ENCODE measurements at places on chromosomes 4 and X. TPM values are rescaled to one million over a fixed set of nuclear protein-coding genes. Genes with fewer than 3 reads are reported as not detected.

DNA sequence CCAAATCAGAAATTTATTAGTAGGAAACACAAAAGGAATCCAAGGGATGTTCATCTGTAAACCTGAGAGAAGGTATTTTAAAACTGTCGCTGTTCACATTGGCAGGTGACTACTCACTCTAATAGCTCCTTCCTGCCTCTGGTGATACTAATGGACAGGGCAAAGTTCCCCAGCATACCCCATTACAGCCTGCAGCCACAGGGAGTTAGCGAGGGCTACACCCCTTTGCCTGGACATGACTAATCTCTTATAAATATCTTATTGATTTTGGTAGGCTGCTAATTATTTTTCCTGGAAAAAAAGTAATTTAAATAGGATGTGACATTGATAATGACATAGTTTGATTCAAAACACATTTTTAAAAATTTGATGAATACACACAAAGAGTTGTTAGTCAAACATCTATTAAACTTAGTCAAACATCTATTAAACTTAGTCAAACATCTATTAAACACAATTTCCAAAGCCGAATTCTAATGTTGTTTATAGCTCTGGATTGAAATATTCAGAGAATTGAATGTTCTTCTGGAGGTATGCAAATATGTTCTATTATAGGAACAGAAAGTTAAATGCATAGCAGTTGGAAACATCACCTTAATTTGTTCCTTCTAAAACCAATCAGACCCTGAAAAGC, 83.0 kb upstream of the CBR4 start:
- H3K4me3 ChIP-seq = no peak overlapping the region
- no peak for DNase-seq
- H3K36me3 ChIP-seq = peaks cover 36% of the 10 kb centered on the region
- no peak overlapping the region for H3K27ac ChIP-seq
- H3K27me3 ChIP-seq = no peaks in the 10 kb centered on the region

GRCh38 chr4:47647544-47647943, 162.5 kb downstream of the ATP10D start:
- no peaks in the 10 kb centered on the region for H3K27me3 ChIP-seq
- DNase-seq = no peak
- H3K4me1 ChIP-seq = no peaks in the 10 kb centered on the region
- no peak overlapping the region for H3K4me3 ChIP-seq
- H3K36me3 ChIP-seq = no peaks in the 10 kb centered on the region

IRS4 gene
- total RNA-seq = not detected

- no peak for DNase-seq
- no peak overlapping the region for H3K27ac ChIP-seq
- no peaks in the 10 kb centered on the region for H3K36me3 ChIP-seq
Observed at GRCh38 chr4:16217300-16218051, 8.8 kb downstream of the TAPT1 start.

GRCh38 chrX:34656842-34657725, at the start of gene TMEM47:
TSS of gene TMEM47 (minus strand) at chrX:34657285. CDS start at chrX:34657029, 256 bp downstream.
- H3K4me1 ChIP-seq = no peaks in the 10 kb centered on the region
- peak; percentile 67 for DNase-seq
- H3K36me3 ChIP-seq = no peaks in the 10 kb centered on the region
- peak within 1 kb of the TSS; percentile 72 for H3K27ac ChIP-seq
- H3K27me3 ChIP-seq = no peaks in the 10 kb centered on the region

ARAP2 gene
- total RNA-seq = 87.7 TPM

- H3K4me3 ChIP-seq = no peak overlapping the region
- H3K27me3 ChIP-seq = no peaks in the 10 kb centered on the region
- no peak for DNase-seq
Observed at GRCh38 chr4:113142351-113142750, 92.9 kb downstream of the ANK2 start.

- H3K4me1 ChIP-seq = no peaks in the 10 kb centered on the region
- no peak overlapping the region for H3K4me3 ChIP-seq
- H3K36me3 ChIP-seq = no peaks in the 10 kb centered on the region
Observed at GRCh38 chrX:152915541-152916241, 17.8 kb downstream of the ZNF185 start.

GRCh38 chrX:112571388-112571787, 108.3 kb downstream of the LHFPL1 start:
- H3K4me3 ChIP-seq = no peak overlapping the region
- no peak overlapping the region for H3K27ac ChIP-seq
- no peaks in the 10 kb centered on the region for H3K36me3 ChIP-seq
- DNase-seq = no peak
- no peaks in the 10 kb centered on the region for H3K4me1 ChIP-seq

DNA sequence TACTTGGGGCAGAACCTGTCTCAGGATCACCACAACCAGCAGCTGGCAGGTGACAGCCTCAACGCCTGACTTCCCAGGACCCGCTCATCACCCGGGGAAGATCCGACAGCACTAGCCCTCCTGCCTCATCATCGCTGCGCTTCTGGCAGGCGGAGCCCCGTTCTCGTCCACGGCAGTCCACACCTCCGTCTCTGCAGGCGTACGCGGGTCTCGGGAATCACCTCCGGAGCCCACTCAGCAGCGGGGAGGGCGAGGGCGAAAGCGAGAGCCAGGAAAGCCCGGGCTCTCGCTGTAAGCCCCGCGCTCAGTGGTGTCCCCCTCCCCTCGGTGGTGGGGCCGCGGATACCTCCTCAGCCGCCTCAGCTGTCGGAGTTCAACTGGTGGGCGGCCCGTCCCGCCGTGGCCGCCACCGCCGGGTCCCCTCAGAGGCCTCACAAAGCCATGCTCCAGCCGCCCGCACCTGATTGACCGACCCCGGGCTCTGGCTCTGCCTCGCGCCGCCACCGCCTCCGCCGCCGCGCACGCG, 518 bp upstream of the CNKSR2 start:
- no peaks in the 10 kb centered on the region for H3K4me1 ChIP-seq

GRCh38 chr4:139241086-139241783, 38.8 kb downstream of the MGARP start:
- no peak overlapping the region for H3K4me3 ChIP-seq
- no peaks in the 10 kb centered on the region for H3K36me3 ChIP-seq
- H3K27me3 ChIP-seq = no peaks in the 10 kb centered on the region
- no peak for DNase-seq
- H3K27ac ChIP-seq = no peak overlapping the region

DNA sequence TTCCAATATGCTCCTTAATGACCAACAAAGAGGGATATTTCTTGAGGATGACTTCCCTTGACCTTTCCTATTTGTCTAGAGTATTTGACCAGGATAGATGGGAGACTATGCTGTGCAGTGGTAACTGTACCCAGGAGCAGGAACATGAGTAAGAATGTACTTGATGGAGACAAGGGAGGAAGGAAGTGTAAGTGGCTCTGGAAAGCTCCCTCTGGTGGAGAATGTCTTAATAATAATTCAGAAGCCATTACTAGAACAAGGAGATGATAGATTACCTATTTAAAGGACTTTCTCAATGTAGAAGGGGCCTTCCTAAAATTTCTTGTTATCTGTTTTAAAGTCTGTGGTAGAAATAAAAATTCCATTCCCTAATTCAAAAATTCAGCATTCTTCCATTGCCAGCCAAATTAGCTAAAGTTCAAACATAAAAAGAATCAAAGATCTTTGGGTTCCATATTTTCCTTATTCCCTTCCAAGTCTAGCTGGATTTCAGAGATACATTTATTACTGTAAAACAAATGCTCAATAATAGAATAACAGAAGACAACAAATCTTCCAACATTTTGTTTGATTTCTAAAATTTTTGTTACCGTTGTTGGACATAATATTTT, 83.8 kb downstream of the GRID2 start:
- H3K27ac ChIP-seq = no peak overlapping the region
- H3K36me3 ChIP-seq = no peaks in the 10 kb centered on the region
- H3K4me3 ChIP-seq = no peak overlapping the region
- no peak for DNase-seq
- H3K27me3 ChIP-seq = no peaks in the 10 kb centered on the region
- no peaks in the 10 kb centered on the region for H3K4me1 ChIP-seq

KCNIP4 gene
- not detected for total RNA-seq

DNA sequence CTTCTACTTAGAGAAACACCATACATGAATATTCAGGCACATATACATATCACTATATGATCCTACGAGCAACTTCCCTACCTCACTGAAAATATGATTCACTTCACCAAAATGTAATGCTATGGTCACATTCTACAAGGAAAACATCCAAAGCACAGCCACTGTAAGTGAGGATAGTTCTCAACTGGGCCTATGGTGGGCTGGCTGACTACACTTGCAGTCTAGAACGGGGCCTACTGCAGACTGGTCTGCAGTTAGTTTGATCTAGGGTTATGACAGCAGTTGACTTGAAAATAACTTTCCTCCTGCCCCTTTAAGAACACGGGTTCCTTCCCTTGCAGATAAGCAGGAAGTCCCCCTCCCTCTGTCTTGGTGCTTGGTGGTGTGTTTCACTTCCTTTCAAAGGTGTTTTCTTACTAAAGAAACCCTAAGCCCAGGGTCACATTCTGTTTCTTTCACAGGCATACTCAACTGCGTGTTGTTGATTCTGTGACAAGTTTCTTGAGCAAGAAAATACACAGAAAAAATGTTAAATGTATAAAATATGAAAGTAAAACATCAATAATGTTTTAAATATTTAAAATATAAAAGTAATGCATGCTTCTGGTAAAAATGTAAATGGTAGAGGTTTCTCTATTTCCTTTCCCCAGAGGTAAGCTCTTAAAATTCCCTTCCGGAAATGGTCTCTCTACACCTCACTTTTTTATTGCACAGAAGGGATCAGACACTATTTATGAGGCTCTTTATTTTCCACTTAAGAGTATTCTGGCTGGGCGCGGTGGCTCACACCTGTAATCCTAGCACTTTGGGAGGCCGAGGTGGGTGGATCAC, 18.0 kb upstream of the TMSB4X start:
- no peak for DNase-seq
- peaks cover 19% of the 10 kb centered on the region for H3K4me1 ChIP-seq
- H3K27me3 ChIP-seq = no peaks in the 10 kb centered on the region

DNA sequence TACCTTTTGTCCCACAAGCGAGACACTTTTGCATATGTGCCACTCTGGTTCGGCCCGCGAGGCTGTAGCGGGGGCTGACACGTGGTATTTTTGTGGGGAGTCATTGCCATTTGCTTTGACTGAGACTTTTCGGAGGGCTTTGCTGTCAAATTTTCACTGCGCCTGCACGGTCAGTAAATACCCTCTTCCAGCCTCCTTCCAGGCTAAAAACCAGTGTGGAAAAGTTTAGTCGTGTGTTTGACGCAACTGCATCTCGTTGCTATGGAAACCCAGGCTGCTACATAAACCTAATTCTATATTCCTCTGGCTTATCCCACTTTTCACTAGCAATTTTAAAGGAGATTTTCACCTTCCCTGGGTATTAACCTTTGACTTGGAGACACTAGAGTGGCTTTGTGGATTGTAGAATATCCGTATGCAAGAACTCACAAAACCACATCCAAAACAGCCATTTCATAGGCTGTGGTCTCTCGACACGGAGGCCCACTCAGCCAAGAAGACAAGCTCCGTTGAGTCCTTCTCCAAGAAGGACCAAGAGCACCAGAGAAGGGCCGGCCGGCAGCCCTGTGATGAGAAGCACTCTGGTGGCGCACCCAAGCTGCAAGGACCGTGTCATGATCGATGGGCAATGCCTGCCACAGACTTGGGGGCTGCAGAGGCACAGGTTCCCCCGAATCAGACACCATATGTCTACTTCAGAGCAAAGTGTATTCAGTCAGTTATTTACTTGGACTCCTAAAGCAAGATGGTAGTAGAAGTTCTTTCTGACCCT, 38.4 kb upstream of the ENPP6 start:
- H3K4me1 ChIP-seq = no peaks in the 10 kb centered on the region
- H3K36me3 ChIP-seq = no peaks in the 10 kb centered on the region
- no peak overlapping the region for H3K4me3 ChIP-seq
- H3K27ac ChIP-seq = no peak overlapping the region

DNA sequence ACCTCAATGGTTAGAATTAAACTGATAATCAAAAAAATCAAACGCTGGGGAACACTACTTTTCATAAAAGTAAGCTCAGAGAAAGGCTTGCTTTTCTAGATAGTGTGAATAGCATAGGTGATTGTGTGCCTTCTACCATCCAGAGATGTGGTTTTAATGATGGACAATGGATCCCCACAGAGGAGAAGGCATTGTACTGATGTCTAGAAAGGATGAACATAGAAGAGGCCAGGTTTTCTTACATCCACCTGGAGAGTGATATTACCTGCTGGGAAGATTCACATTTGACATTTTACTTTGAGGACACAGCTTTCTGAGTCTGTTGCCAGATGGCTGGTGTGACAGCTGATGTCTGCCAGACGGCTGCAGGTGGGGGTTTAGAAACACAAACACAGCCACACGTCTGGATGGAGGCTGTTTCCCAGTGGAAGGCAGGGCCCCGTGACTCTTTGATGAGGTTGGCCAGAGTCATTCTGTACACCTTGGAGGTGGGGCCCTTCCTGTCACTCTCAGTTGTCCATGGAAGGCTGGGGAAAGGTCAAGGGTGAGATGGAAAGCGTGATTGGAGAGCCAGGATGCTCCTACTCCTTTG, 114.4 kb downstream of the PSAPL1 start:
- H3K4me1 ChIP-seq = no peaks in the 10 kb centered on the region
- no peaks in the 10 kb centered on the region for H3K36me3 ChIP-seq
- no peak for DNase-seq
- no peak overlapping the region for H3K4me3 ChIP-seq
- H3K27ac ChIP-seq = no peak overlapping the region

- no peak overlapping the region for H3K27ac ChIP-seq
- no peaks in the 10 kb centered on the region for H3K4me1 ChIP-seq
- H3K4me3 ChIP-seq = no peak overlapping the region
- H3K27me3 ChIP-seq = no peaks in the 10 kb centered on the region
Observed at GRCh38 chr4:87557348-87557747, 28.2 kb upstream of the SPARCL1 start.

MAGEB17 gene
- not detected for total RNA-seq

DNA sequence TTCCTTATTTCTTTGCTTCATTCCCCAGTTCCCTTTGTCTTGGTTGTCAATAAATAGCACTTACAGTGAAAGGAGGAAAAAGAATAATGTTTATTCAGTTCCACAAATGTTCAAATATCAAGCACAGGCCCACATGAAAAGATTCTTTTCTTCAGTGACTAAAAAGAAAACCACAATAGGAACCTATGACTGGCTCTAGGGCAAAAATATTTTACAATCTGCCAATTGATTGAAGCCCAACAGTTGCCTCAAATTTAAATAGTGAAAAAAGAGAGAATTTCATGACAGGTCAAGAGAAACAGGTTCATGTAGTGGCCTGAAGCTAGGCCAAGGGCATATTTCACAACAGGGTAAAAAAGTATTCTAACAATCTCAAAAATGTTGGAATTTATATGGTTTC, 553.8 kb downstream of the CENPC start:
- DNase-seq = no peak
- H3K27me3 ChIP-seq = no peaks in the 10 kb centered on the region
- no peak overlapping the region for H3K27ac ChIP-seq
- H3K36me3 ChIP-seq = no peaks in the 10 kb centered on the region
- no peak overlapping the region for H3K4me3 ChIP-seq

AR gene
- 1.1 TPM for total RNA-seq

- no peak overlapping the region for H3K27ac ChIP-seq
- no peaks in the 10 kb centered on the region for H3K27me3 ChIP-seq
- H3K4me3 ChIP-seq = no peak overlapping the region
- no peaks in the 10 kb centered on the region for H3K4me1 ChIP-seq
- no peaks in the 10 kb centered on the region for H3K36me3 ChIP-seq
- DNase-seq = no peak
Observed at GRCh38 chr4:54400802-54401201, 171.7 kb downstream of the PDGFRA start.

Data from Peyer's patch (tissue), 4 donors.